ENCODE measurements at places on chromosomes 1 and 21.

DNA sequence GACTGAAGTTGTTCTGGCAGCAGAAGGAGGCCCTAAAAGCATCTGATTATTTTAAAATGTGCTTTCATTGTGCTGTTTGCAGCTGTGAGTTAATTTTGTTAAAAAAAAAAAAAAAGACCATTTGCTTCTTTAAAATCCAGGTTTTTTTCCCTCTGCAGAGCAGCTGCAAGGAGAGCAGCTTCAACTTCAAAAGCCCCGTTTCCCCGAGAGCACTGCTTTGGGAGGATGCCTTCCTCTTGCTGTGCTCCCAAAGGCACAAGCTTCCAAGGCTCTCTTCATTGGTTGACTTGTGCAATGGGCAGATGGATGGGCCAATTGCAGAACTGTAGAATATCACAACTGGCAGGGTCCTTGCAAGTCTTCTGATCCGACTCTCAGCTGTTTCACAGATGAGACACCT lies 459.2 kb upstream of the PKN2 start:
- DNase-seq, result no peak

DNA sequence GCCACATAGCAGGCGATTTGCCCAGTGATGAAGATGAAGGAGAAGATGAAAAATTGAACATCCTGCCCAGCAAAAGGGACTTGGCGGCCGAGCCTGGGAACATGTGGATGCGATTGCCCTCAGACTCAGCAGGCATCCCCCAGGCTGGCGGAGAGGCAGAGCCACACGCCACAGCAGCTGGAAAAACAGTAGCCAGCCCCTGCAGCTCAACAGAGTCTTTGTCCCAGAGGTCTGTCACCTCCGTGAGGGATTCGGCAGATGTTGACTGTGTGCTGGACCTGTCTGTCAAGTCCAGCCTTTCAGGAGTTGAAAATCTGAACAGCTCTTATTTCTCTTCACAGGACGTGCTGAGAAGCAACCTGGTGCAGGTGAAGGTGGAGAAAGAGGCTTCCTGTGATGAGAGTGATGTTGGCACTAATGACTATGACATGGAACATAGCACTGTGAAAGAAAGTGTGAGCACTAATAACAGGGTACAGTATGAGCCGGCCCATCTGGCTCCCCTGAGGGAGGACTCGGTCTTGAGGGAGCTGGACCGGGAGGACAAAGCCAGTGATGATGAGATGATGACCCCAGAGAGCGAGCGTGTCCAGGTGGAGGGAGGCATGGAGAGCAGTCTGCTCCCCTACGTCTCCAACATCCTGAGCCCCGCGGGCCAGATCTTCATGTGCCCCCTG lies 3.3 kb downstream of the ZBTB18 start:
- no peak for DNase-seq

DNA sequence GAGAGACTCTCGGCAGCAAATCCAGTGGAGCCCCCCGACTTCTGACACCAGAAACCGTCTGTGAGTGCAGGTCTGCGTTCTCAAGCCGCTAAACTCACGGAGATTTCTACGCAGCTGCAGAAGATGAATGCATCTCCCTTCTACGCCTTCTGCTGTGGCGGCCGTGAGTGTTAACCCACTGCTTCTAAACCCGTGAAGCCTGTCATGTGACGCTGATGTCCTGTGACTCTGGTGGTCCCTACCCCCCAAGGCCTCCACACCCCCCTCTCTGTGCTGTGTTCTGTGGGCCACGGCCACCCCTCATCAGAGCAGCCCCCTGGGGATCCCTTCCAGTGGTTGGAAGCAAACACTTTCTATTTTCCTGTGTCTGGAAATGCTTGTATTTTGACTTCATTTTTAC lies 33.9 kb upstream of the COL18A1 start:
- no peak for DNase-seq

DNA sequence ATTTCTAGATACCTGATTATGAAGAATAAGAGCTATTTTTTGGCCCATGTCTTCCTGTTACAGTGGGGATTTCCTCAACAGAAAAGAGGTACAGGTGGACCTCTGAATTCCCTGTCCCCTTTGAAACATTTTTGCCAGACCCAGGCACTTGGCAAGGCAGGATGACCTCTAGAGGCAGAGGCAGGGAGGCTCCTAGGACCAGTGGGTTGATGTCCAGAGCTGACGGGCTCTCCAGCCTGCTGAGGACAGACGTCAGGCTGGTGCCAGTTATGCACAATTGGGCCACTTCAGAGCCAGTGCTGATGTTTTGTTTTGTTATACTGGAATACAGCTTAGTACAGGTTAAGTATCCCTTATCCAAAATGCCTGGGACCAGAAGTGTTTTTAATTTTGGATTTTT lies 18.5 kb upstream of the A3GALT2 start:
- no peak for DNase-seq

DNA sequence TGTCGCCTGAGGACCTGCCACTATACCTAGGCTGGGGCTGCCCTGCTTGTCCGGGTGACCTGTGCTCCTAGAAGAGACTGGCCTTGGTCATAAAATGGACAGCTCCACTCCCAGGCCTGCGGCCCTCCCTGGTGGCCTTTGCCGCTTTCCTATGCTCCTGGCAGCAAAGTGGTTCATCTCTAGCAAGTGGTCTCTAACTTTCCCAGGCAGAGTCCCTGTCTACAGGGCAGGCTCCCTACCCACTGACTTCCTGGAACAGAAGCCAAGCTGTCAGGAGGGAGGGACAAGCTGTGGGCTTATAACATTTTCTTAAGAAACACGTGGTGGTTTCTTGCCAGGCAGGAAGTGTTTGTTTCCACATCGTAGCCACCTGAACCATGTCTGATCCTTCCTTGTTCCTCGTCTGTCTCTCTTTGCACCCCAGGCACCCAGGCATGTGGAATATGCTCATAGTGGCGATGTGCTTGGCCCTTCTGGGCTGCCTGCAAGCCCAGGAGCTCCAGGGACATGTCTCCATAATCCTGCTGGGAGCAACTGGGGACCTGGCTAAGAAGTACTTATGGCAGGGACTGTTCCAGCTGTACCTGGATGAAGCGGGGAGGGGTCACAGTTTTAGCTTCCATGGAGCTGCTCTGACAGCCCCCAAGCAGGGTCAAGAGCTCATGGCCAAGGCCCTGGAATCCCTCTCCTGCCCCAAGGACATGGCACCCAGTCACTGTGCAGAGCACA lies 10.1 kb downstream of the H6PD start:
- no peak for DNase-seq

GRCh38 chr1:36125129-36125991 lies at the start of gene COL8A2:
Gene COL8A2, minus strand, starts transcription at chr1:36125222. Its CDS starts 24,980 bp downstream, at chr1:36100242.
- DNase-seq, result no peak

GRCh38 chr1:164064501-164064900 lies 494.5 kb upstream of the PBX1 start:
- DNase-seq, result no peak

DNA sequence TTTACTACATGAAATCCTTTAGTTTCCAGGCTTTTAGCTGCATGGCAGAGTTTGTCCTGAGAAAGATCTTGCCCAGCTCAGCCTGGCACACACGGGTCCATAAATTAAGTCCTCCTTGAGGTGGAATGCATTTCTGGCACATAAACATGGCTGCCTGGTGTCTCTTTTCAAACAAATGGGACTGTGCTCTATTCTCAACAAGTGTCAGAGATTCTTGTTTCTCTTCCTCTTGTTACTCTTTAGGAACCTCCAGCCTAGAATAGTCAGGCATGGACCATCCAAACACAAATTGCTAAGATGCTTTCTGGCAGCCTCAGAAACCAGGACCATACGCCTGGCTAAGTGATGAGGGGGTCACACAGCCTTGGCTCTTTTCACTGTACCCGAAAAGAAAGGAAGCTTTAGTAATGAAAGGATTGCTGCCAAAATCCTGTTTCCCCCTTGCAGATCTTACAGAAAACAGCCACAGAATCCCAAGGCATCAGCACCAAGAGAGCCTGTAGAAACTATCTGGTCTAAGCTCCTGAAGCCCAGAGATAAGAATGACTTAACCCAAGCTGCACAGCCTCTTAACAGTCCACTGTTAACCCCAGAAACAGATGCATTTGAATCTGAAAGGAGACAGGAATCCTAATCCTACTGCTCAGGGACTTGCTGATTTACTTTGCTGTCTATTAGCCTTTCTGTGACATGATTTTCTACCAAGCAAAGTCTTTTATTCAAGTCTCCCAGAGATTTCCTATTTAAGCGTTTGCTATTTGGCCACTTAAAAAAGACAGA lies 31.9 kb upstream of the NRDC start:
- DNase-seq, result no peak

DNA sequence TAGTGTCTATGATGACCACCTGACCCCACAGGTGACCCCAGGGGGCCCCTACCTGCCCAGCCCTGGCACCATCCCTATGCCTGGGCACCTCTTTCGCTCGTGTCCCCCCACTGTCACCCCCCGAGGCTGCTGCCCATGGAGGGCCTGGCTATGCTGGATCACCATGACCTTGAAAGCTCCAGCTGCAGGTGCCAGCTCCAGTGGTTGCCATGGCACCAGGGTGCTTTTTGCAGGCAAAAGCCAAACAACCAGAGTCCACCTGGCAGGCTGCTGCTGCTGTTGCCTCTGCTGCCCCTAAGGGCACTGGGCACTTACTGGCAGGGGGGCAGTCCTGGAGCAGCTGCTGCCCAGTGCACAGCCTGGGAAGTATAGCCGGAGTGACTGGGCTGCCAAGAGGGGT lies 21.7 kb downstream of the ETNK2 start:
- no peak for DNase-seq

DNA sequence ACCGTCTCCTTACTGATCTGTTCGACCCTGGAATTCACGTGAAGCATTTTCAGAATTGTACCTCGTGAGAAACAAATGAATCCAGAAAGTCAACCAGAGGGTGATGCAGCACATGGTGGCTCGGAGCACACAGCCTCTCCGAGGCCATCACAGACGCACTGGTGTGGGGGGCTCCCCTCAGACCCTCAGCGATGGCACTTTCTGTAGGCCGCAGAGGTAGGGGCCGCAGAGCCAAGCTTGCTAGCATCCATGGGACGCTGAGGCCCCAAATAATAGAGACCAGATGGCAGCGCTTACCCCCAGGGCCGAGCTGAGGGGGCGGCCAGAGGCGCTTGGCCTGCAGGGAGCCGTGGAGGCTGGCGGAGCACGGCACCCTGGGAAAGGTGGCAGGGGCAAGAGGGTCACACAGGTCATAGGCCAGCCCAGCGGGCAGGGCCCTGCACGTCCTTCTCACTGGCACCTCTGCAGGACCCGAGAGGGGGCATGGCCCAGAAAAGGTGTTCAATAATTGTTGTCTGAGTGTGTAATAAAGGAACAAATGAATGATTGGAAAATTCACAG lies 28.1 kb upstream of the COL6A2 start:
- peak; percentile 2 for DNase-seq

DNA sequence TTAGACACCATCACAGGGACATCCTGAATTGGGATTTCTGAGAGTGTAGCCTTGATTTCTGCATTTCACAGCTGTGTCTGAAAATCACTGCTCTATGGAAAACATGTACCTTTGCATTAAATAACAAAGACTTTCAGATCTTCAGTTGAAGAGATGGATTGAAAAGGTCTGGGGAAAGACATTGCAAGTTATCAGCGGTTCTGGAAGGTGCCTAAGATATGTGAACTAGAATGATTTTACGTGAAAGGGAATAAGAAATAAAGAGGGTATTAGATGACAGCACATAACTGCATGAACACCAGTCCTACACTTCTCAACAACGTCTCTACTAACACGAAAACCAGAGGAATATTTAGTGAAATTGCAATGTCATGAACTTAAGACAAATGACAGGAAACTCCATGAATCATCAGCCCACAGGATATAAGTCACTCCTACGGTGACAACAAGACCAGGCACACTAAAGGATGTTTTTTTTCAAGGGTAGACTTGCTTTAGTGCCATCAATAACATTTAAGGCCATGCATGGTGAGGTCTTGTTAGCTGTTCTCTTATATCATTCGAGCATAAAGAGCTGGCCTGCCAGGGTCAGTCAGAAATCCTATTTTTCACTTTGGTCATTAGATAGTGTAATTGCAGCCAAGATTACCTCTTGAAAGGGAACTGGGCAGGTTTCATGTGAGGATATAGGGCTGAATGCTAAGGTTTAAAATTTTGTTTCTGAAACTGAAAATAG lies 283.1 kb downstream of the GRIK1 start:
- no peak for DNase-seq

- DNase-seq, result no peak
Measured at GRCh38 chr1:84803604-84804003, 89.4 kb downstream of the LPAR3 start.

DNA sequence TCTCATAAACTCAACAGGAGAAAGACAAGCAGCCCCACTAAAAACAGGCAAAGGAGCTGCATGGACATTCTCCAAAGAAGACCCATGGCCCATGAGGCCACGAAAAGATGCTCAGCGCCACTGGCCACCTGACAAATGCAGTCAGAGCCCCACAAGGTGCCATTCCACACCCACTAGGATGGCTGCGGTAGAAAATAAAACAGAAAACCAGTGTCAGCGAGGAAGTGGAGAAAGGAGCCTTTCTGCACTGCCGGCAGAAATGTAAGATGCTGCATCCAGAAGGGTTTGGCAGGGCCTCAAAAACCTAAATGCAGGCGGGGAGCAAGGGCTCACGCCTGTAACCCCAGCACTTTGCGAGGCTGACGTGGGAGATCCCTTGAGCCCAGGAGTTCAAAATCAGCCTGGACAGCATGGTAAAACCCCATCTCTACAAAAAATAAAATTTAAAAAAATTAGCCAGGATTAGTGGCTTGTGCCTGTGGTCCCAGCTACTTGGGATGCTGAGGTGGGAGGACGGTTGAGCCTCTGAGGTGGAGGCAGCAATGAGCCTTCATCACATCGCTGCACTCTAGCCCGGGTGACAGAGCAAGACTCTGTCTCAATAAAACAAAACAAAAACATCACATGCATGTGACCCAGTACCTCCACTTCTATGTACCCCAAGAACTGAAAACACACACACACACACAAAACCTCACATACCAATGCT lies 4.2 kb downstream of the WNT9A start:
- DNase-seq, result no peak

DNA sequence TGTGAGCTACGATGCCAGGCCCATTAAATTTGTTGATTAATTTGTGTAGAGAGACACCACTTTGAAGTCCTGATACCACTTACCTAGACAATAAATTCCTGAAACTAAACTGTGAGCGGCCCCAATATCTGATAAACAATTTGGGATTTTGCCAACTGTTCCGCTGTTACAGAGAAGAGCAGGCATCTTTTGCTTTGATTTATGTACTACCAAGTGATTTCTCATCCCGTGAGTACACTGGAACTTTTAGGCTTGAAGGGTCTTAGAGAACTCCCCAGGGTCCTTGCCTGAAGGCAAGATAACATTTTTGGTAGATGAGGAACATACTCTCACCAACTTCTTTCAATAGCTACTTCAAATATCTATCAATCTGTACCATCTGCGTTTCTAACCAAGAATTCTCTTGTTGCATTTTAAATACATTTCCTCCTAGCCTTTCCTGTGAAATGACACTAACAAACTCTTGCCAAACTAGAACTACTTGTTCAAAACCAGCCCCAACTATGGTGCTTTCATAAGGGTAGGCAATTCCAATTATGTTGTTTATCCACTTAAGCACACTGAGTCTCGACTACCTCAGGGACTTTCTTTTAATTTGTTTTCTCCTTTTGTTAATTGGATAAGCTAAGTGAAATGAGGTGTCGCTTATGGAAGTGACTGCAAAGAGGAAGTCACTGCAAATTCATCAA lies 23.2 kb upstream of the SLC30A1 start:
- no peak for DNase-seq

- peak; percentile 55 for DNase-seq
Measured at GRCh38 chr1:24641646-24642151, 1.4 kb upstream of the SRRM1 start.

Measured in stimulated activated CD4-positive, alpha-beta T cell treated with anti-CD3 and anti-CD28 coated beads, Interleukin-2, amount 100 ng/mL, for 24 hours (primary cell).